ENCODE measurements at places on chromosomes 1 and 21.

GRCh38 chr1:31573261-31573660, 3.1 kb upstream of the TINAGL1 start:
- DNase-seq: peak; percentile 0

- no peak for DNase-seq
Observed at GRCh38 chr1:221858818-221859611, 117.1 kb upstream of the DUSP10 start.

GRCh38 chr1:79982211-79982610, 975.7 kb upstream of the ADGRL4 start:
- peak; percentile 11 for DNase-seq

DNA sequence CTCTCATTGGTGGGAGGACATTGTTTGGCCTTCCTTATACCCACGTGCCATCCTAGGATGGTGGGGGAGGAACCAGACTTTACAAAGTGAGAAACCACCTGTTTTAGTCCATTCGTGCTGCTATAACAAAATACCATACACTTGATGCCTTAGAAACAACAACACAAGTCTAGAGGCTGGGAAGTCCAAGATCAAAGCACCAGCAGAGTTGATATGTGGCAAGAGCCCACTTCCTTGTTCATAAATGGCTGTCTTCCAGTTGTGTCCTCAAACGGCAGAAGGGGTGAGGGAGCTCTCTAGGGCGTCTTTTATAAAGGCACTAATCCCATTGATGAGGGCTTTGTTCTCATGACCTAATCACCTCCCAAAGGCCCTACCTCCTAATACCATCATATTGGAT, 31.1 kb downstream of the CAPN8 start:
- DNase-seq: no peak

GRCh38 chr1:99781798-99782197, 15.4 kb upstream of the FRRS1 start:
- DNase-seq: no peak

DNA sequence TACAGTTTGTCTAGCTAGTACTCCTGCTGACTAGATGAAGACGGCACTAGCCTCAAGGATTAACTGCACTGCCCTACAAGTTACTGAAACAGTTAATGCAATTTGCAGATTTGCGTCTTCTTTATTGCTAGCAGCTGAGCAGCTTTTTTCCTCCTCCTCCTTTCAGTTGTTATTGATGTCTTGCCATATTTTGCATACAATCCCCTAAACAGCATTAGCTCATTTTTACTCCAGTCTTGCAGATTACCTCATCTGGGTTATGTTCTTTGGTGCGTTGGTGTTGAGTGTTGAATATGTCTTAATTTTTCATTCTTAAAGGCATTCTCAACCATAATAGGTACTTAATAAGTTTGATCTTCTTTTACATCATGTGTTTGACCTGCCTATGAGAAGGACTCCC, 363.4 kb upstream of the LYPLAL1 start:
- no peak for DNase-seq

DNA sequence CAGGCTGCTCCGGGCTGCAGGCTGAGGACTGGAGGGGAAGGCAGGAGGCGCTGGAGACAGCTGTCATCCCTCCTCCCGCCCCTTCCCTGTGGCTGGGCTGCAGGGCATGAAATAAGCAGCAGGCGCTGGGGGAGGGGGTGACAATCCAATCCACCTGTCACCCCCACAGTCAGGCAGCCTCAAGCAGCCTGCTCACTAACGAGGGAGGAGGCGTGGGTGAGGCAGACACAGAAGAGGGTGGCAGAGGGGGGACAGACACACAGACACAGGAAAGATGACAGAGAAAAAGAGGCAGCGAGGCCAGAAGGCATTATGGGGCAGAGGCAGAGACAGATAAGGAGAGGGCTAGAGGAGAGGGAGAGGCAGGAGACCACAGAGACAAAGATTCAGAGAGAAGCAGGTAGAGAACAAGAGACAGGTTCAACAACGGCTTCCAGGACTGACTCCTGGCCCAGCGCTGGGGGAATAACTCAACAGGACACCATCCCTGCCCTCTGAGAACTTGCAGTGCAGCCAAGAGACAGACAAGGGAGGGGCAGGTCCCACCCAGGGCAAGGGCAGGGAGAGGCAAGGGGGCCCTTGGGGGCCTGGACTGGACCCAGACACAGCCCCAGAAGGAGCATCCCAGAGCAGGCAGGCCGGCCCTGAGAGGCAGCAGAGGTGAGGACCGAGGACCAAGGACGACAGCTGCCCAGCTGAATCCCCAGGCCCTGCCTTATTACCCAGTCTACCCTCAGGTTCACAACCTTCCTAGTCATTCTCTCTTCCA, 11.2 kb downstream of the MEF2D start:
- no peak for DNase-seq

DNA sequence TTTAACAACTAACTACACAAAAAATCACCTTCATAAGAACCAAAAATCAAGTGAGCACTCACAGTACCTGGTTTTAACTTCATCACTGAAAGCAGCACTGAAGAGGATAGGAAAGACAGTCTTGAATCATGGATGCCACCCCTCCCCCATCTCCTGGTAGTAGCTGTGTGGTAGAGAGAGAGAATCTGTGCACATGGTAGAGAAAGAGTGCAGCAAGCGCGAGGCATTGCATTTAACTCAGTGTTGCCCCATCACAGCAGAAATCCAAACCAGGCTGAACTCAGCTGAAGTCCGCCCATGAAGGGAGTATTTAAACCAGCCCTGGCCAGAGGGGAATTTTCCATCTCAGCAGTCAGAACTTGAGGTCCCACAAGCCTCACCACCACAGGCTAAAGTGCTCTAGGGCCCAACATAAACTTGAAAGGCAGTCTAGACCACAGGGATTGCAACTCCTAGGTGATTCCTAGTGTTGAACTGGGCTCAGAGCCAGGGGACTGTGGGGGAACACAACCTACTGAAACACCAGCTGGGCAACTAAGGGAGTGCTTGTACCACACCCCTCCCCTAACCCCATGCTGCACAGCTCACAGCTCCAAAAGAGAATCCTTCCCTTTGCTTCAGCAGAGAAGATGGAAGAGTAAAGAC, 38.4 kb downstream of the VAV3 start:
- no peak for DNase-seq

DNA sequence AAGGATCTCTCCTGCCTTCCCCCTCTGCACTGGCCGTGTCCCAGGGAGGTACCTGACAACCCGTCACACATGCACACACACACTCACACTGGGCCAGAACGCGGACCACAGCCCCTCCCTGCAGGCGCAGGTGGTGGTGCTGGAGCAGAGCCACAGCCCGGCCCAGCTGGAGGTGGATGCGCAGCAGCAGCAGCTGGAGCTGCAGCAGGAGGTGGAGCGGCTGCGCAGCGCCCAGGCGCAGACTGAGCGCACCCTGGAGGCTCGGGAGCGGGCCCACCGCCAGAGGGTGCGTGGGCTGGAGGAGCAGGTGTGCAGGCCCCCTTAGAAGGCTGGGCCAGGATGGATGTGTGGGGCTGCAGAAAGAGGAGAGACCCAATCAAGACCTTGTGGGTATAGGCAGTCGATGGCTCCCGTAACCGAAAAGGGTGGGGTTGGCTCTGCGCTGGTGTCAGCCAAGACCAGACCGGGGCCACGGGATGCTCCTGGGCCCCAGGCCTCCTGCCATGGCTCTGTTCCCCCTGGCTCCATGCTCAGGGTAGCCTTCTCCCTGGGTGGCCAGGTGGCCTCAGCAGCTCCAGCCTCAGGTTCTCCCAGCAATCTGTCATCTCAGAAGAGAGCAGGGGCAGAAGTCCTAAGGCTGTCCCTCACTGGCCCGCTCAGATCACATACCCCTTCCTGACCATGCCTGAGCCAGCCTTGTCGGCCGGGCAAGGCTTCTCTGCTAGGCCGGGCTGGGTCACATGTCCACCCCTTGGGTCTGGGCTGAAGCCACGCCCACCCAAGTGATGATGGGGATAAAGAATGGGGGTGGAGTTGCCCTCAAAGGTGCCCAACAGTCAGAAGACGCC, 8.9 kb downstream of the MFAP2 start:
- peak; percentile 57 for DNase-seq

GRCh38 chr1:150987924-150988323, 5.8 kb downstream of the ANXA9 start:
- DNase-seq: no peak

GRCh38 chr1:12055259-12055658, 7.8 kb upstream of the TNFRSF8 start:
- no peak for DNase-seq

- no peak for DNase-seq
Observed at GRCh38 chr1:238465449-238465848, 574.7 kb upstream of the ZP4 start.

DNA sequence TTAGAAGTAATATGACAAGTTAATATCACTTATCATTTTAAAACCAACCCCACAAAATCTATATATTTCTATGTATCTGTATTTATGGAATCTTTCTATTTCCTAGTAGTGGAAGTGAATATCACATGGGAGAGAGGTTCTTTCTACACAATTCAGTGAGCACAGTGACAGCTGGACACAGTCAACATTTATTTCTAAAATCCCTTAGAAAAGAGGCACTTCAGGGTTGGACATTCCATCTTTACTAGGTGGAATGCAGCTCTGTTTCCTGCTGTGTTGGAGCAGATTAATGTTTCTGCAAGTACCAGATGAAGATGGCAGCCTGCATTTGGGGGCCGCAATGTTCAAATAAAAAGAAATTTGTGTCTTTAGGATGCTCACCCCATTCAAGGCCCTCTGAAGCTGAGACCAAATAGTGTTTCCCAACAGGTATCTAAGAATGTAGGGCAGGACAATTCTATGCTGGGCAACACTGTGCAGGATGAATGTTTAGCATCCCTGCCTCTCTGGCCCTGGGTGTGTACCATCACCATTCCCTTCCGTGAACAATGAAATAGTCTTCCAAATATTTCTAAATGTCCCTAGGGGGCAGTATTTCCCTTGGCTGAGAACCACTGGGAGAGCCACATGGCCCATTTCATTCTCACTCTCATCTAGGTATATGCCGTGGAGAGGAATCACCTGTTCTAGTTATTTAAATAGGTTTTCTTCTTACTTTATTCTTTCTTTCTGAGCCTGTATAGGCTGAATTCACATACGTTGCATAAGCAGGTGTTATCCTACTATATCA, 394.8 kb downstream of the PRDM2 start:
- peak; percentile 26 for DNase-seq

DNA sequence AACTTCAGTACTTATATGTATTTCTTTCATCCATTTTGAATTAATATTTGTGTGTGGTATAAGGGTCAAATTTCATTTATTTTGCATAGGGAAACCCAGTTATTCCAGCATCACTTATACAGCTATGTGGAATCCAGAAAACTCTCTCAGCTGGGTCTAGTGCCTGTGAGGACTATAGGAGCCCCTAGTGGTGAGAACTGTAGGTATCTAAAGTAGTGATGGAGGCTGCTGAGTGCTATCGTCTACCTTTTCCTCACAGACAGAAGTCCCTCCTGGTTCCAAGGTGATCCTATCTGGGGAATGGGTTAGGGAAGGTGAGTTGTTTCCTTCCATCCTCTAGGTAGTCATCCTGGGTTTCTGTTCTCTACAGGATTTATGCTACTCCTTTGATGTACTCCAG, 352.0 kb upstream of the C1orf87 start:
- DNase-seq: no peak

DNA sequence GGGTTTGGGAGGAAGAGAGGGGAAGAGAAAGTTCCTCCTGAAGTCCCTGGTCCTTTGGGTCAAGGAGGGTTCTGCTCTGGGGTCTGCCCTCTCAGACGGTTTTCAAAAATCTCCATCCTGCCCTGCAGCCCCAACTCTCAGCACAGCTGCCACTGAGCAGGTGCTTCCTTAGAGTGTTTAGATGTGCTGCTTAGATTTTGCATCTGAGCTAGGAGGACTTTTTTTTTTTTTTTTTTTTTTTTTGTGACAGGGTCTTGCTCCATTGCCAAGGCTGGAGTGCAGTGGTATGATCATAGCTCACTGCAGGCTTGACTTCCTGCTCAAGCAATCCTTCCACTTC, 324.9 kb upstream of the POU3F1 start:
- no peak for DNase-seq

GRCh38 chr1:188154761-188155160, 1326.0 kb downstream of the PLA2G4A start:
- no peak for DNase-seq

- DNase-seq: no peak
Observed at GRCh38 chr1:203081465-203082230, 4.2 kb downstream of the MYOG start.

- DNase-seq: peak; percentile 62
Observed at GRCh38 chr1:115976062-115976920, at the start of gene SLC22A15. SLC22A15 (plus strand) TSS chr1:115976513; CDS start chr1:115976628, 115 bp downstream.

DNA sequence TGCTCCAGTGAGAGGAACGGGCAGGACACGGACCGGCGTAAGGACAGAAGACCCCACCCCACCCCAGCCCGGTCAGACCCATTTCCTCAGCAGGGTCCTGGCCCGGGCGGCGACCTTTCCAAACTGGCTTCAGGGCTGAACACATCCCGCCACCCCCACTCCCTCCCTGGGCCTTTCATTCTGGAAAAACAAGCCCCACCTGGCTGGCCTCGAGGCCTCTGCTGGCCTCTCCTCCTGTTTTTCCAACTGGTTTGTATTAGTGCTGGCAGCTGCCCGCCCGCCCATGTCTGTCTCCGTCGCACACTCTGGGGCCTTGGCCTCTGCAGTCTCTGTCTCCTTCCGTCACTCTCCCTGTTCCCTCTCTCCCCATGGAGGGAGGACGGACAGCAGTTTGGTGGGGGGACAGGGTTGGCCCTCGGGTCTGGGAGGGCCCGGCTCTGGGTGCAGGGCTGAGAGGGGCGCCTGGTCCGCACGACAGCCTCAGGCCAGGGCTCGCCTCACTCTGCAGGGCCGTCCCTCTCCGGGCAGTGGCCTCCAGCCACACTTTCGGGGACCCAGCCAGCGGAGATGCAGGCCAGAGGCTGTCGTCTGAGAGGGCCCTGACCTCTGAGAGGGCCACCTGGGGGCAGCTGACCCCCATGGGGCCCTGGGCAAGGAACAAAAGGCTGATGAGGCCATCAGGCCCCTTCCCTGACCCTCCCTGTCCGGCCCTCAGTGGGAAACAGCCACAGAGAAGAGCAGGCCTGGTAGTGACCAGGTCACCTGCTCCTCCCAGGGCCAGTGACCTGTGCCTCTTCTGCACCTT, 1.5 kb upstream of the MXRA8 start:
- DNase-seq: peak; percentile 74

DNA sequence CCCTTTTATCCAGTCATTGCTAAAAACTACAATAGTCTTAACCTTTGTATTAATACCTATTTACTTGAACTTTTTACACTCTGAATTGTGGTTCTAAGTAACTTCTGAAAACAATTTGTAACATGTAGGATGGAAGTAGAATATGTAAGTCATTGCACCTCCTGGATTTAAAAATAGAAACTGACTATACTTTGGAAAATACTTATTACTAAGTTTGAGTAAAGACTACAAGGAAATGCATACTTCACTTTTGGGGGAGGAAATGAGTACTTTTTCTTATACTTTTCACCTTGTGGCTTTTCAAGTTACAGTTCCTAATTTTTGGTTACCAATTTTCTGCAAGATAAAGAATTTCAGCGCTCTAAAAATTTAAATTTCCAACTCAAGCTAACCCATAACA, 8.7 kb downstream of the RGS18 start:
- DNase-seq: no peak

GRCh38 chr1:234934611-234935033, 194.0 kb downstream of the TOMM20 start:
- DNase-seq: no peak

DNA sequence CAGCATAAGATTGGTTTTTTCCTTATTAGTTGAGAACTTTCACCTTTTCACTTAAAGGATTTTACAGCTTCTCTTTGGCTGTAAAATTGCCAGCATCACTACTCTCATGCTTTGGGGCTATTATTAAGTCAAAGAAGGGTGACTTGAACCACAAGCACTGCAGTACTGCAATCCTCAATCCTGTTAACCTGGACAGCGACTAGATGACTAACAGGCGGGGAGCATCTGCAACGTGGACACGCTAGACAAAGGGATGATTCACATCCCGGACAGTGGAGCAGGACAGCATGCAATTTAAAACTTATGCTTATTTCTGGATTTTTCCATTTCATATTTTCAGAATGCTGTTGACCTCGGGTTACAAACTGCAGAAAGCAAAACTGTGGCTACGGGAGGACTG, 8.1 kb downstream of the ARV1 start:
- DNase-seq: no peak

All from umbilical cord (tissue), 2 donors.